NCI-H1436 treated with DMSO at 0.1 percent for 48 hours (cell line): ENCODE measurements at places on chromosomes 13 and 19.

DNA sequence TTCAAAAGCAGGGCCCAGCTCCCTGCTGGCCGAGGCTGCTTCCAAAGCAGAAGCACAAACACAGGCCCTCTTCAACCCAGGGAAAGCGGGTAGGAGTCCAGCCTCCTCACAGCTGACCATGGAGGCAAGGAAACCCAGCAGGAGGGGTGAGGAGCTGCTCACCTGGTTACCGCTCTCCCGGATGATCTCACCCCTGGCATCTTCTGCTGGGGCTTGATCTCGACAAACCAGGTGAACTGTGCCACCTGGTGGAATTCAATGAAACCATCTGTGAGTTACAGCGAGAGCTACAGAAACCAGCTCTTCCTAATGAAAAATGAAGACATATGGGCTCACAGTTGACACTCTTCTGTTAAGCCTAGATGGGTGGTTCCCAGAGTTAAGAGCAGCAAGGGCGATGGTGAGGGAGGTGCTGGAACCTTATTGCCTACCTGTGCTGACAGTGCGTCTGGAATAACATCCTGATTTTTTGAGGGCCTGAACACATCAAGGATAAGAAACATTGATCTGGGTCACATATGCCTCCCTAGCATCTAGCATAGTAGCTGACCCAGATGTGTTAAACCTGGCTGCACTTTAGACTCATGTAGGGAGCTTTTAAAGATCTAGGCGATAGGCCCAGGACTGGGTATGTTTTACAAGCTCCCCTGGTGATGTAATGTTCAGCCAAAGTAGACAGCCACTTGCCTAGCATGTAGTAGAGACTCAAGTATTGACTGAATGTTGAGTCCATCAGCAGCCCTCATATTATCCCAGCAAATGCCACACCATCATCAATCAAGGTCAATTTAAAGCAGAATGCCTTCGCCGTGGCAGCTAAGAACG lies 6.1 kb downstream of the DHRS12 start:
- peak; percentile 11 for DNase-seq

GRCh38 chr19:6740589-6741343 lies 1.3 kb downstream of the TRIP10 start:
- no peak for DNase-seq

- DNase-seq = no peak
Measured at GRCh38 chr13:112244495-112245177, 131.5 kb upstream of the SPACA7 start.

DNA sequence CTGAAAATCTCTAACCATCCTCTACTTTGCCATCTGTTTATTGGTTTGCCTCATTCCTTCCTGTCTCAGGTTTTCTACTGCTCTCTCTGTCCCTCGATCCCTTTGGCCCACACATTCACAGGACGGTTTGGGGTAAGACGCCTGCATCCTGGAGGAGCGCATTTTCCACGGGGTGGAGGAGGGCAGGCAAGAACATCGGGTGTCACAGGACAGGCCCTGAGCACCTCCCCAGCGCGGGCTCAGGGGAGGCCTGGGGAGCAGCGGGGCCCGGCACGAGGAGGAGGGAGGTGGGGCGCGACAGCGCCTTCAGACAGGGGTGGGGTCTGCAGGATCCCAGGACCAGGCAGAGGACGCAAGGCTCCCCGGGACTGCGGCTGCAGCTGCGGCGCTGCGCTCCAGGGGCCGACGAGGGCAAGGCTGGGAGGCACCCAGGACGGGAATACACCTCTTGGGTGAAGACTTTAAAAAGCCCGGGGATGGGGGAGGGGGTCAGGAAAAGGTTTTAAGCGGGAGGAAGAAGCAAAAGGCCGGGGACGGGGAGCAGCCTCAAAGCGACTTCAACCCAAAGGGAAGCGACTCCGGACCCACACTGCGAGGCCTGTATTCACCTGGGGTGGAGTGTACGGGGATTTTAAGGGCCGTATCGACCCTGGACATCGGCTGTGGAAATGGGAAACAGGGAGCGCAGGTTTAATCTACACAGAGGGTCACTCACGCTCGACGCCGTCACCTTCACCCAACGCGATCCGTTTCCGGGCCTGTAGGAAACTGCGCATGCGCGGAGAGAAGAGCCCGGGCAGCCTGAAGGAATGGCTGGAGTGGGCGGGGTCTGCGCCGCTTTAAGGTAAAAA lies at the start of gene ZNF415:
TSS of gene ZNF415 (minus strand) at position 770 of the 851 bp plus-strand sequence. CDS start 10,234 bp downstream, outside the sequence.
- DNase-seq = no peak

GRCh38 chr19:35088131-35088913 lies 27.3 kb upstream of the FXYD3 start:
- no peak for DNase-seq

GRCh38 chr13:24272452-24273161 lies 36.8 kb upstream of the C1QTNF9 start:
- DNase-seq = no peak

DNA sequence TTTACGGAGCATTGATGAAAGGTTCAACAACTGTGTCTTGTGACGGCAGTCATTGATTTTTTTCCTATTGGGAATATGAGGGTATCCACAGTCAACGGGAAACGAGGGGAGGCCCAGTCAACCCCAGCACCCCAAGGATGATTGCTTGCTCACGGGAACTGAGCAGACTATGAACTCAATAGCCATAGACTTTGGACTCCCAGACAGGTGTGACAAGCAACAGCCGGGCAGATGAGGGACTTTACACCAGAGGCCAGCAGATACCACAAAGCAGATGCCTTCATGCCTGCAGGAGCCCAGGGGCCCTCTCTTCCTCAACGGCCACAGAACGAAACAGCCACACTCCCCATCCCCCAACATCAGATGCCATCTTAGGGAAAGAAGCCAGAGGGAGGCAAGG lies 80.3 kb upstream of the FLT1 start:
- no peak for DNase-seq

DNA sequence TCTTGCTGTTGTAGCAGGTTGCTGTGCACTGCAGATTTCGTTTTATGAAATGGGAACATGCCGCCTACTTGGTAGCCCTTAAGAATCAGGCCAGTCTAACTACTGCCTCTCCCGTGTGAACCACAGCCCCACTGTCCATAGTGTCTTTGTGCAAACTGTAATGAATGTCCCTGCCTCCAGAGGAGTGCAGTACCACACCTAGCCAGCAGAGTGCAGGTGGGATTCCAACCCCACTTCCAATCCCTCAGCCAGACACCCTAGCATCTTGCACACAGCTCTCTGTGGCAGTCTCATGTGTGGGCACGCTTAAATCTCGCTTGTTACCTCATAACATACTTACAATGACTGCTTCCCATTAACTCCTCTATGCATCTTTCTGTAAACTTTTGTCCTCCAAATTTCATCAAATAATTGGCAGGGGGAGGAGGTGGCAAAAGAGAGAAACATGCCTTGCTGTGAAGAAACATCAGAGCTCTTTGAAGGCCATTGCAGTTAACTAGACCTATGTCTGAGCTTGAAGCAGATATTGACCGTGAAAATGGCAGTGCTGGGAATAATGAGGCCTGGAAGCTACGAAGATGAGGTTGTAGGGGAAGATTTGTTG lies 47.2 kb downstream of the ZAR1L start:
- no peak for DNase-seq

DNA sequence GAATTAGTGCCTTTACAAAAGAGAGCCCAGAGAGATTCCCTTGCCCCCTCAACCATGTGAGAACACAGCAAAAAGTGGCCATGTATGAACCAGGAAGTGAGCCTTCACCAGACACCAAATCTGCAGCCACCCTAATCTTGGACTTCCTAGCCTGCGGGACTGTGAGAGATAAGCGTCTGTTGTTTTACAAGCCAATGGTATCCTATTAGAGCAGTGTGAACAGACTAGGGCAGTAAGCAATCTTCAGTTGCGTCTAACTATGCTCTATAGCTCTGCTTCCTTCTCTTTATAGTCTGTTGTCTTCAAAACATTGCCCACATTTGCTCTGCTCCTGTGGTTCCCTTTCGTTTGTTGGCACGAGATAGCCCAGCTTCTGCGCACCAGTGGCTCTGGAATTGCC lies 109.5 kb upstream of the FNDC3A start:
- no peak for DNase-seq

GRCh38 chr13:105276571-105276970 lies 1258.9 kb downstream of the EFNB2 start:
- DNase-seq = no peak

- DNase-seq = no peak
Measured at GRCh38 chr13:29438769-29439168, 156.7 kb downstream of the SLC7A1 start.

- no peak for DNase-seq
Measured at GRCh38 chr13:71018995-71019394, 848.0 kb downstream of the DACH1 start.

DNA sequence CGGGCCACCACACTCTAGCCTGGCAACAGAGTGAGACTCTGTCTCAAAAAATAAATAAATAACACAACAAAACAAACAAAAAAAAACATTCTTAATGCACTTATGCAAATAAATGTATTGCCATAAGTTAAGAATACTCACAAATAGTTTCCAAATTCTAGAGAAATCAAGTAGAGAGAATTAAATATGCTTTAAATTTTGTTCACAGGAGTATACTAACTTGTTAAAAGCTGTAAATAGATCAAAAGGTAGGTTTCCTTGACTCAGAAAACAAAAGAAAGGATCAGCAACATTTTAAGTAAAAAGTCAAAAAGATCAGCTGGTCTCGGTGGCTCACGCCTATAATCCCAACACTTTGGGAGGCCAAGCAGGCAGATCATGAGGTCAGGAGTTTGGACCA lies 50.5 kb upstream of the ZNF429 start:
- no peak for DNase-seq

GRCh38 chr19:28968721-28969120 lies 244.2 kb downstream of the UQCRFS1 start:
- no peak for DNase-seq

DNA sequence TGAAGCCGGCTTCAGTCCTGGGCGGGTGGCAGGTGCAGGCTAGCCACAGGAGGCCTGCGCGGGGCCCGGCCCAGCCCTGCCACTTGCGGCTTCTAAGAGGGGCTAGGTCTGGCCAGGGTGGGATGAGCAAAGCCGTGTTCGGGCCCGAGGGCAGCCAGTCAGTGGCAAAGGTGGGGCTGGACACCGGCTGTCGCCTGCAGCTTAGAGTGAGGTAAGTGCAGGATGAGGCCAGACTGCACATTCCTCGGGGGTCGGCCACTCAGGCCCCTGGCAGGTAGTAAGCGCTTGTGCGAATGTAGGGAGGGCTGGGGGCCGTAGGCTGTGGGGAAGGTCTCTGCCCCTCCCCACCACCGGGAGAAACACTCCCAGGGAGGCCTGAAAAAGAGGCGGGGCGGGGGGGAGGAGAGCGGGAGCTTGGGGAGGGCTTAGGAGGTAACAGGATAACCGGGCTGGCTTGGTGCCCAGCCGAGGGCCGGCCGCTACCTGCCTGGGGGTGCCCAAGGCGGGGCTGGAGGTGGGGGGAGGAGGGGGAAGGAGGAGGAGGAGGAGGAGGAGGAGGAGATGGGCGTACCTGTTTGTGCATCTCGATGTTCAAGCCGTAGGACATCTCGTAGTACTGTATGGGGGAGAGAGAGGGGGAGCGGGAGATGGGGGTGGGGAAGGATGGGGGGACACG lies 6.4 kb downstream of the TLE5 start:
- DNase-seq = peak; percentile 84

DNA sequence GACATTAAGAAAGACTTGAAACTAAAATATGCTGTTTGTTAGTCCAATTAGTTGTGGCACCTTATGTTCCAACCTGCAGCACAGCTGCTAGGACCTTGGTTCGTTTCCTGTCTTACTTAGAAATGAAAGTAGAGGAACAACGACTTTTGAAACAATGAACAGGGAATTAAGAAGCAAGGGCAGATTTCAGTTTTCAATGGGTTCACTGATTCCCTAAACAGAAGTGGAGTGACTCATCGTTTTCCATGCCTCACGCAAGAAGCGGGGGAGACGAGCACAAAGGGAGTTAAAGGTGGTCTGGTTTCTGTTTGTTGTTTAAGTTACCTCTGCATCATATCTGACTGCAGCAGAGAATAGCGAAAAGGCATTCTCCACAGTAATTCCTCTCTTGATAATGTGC lies 44.8 kb downstream of the PHF11 start:
- DNase-seq = no peak

DNA sequence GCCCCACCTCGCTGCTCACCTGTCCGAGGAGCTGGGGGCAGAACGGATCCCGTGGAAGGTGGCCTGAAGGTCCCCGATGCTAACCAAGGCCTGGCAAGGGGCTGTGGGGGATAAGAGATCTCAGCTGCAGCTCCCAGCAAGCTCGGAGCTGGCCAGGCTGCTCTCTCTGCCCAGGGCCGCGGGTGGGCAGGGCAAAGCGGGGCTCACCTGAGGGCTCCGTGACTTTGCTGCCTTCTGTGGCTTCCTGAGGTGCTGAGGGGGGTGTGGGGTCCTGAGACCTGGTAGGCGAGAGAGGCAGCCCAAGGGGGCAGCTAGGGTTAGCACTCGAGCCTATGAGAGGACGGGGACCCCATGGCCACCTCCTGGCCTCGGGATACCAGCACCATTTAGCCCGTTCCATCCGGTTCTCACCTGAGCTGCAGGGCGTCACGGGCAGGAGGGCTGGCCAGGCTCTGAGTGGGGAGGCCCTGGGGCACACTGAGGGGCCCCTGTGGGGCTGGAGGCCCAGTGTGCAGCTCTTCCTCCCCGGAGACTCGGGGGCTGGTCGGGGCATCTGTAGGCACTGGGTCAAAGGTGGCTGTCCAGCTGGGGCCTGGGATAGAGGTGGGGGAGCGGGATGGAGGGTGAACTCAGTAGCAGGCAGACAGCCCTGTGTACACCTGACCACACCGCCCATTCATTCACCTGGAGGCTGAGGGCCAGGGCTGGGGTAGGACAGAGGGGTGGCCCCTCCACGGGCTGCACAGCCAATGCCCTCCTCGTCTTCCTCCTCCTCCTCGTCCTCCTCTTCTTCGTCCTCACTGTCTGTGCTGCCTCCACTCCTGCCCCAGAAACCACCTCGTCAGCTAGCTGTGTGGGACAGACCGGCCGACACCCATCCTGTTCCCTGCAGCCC lies 3.1 kb upstream of the TMEM86B start:
- DNase-seq = no peak

GRCh38 chr13:97475011-97475410 lies 41.0 kb downstream of the RAP2A start:
- DNase-seq = no peak

DNA sequence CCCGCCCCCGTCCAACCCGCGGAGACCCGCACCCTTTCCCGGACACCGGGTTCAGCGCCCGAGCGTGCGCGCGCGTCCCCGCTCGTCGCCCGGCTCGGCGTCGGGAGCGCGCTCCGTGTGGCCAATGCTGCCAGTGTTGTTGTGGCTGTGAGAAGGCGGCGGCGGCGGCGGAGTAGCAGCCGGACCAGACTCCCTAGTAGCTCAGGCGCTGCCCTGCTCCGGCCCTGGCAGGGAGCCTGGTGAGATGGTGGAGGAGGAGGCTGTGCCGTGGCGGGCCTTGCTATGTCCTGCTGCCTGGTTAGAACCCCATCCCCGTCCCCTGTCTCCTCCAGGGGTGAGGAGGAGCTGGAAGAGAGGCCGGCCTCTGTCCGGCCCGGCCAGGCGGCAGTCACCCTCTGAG lies 553.2 kb downstream of the TUBA3C start:
- no peak for DNase-seq

- DNase-seq = no peak
Measured at GRCh38 chr19:5229778-5230335, 110.8 kb downstream of the PTPRS start.

GRCh38 chr13:97079726-97080125 lies 85.5 kb upstream of the OXGR1 start:
- no peak for DNase-seq
